ENCODE measurements at places on chromosomes 2 and 18.
A peak's percentile ranks its signal among the peaks of the same experiment; 100 is the strongest.

GRCh38 chr2:46072101-46072820 lies 224.9 kb upstream of the EPAS1 start:
- no peak for DNase-seq

- DNase-seq = no peak
Measured at GRCh38 chr18:76656925-76657827, 162.1 kb upstream of the ZNF516 start.

- no peak for DNase-seq
Measured at GRCh38 chr18:57898506-57899124, 95.5 kb upstream of the ATP8B1 start.

DNA sequence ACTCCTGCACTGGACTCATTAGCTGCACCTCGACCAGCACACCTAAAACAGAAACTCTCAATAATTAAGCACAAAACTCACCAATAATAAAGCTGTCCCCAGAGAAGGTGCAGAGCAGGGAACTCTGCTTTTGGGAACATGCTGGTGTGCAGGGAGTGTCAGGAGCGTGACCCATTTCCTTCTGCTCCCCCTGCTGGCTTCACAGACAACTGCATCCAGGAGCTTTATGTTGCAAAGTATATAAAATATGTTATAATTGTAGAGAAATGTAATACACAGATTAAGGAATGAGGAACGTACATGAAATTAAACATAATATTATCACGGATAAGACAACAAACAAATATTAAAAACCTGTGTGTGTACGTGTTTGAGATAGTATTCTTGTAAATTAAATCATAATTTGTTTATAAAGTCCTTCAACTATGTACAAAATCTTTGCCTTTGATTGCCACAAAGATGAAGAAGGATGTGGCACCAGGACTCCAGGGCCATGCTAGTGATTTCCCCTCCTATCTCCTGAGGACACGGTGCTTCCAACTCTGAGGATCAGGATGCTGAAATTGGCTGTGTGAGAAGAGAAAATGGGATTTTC lies 68.6 kb upstream of the MAL start:
- DNase-seq = peak; percentile 9

GRCh38 chr2:155298001-155298400 lies 599.5 kb downstream of the KCNJ3 start:
- no peak for DNase-seq

All from activated naive CD4-positive, alpha-beta T cell (primary cell).